ENCODE measurements at places on chromosomes 6 and 20. TPM values are rescaled to one million over a fixed set of nuclear protein-coding genes. Genes with fewer than 3 reads are reported as not detected.

GRCh38 chr20:63539092-63539430 lies 1.9 kb upstream of the PTK6 start:
- peaks cover 10% of the 10 kb centered on the region for H3K27me3 ChIP-seq
- H3K27ac ChIP-seq: no peak overlapping the region
- H3K36me3 ChIP-seq: no peaks in the 10 kb centered on the region
- no peak for DNase-seq
- H3K4me1 ChIP-seq: peaks cover 8% of the 10 kb centered on the region

DNA sequence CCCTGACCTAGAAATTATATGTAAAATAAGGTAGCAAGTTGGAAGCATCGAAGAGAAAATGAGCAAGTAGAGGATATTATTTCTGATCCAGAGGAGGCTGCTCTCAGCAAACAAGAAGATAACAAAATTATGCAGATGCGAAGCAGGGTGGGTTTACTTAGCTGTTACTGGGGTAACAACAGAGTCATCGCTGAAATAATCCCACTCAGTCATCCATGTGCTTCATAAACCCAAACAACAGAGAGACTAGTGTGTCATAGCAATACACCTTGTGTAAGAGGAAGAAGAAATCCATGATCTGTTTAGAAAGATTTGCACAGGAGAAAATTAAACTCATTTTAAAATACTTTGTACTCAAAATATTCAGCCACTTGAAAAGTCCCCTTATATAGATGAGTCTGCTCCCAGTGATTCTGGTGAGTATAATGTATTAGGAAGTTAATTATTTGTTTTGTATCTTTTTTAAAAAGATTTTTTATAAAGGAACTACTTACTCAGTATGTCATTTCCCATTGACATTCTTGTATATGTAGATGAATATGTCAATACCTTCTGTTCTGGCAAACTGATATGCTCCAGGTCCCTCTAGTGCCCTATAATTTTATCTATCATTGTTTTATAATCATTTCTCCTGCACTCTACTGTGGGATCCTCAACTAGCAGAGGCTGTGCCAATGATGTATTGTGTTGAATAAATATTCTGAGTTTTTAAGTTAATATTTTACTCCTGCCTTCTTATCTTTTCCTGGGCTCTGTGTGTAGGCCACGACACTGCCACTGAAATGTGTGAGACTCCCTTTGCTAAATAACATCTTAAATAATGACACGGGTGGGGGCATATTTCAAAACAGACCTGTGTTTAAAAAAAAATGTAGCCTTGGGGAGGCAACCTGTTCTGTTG lies 8.6 kb upstream of the HIVEP2 start:
- H3K36me3 ChIP-seq: no peaks in the 10 kb centered on the region
- H3K27ac ChIP-seq: no peak overlapping the region
- no peaks in the 10 kb centered on the region for H3K27me3 ChIP-seq
- no peak for DNase-seq
- H3K4me1 ChIP-seq: no peaks in the 10 kb centered on the region
- no peak overlapping the region for H3K4me3 ChIP-seq

DNA sequence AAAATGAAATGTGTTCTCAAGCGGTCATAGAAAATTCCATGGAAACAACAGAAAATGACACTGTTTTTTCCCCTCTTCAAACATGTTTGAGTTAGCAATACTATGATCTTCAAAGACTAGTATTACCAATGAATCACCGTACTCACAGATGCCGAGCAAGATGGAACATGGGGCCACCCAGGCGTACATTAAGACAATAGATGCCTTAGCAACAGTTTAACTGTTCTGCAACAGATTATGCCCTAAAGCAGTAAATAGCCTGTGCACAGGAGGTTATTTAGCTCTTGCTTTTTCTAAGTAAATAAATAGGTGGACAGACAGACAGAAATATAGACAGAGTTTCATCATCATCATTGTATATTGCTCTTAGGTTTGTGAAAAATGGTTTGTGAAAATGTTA lies 284.0 kb upstream of the DEFB112 start:
- no peak overlapping the region for H3K27ac ChIP-seq
- no peak overlapping the region for H3K4me3 ChIP-seq
- H3K36me3 ChIP-seq: no peaks in the 10 kb centered on the region
- DNase-seq: no peak
- H3K27me3 ChIP-seq: no peaks in the 10 kb centered on the region

GRCh38 chr20:33828326-33828844 lies 17.2 kb downstream of the CHMP4B start:
- H3K36me3 ChIP-seq: peaks cover 5% of the 10 kb centered on the region
- DNase-seq: no peak
- no peak overlapping the region for H3K4me3 ChIP-seq
- no peaks in the 10 kb centered on the region for H3K27me3 ChIP-seq
- H3K4me1 ChIP-seq: peaks cover 6% of the 10 kb centered on the region

DNA sequence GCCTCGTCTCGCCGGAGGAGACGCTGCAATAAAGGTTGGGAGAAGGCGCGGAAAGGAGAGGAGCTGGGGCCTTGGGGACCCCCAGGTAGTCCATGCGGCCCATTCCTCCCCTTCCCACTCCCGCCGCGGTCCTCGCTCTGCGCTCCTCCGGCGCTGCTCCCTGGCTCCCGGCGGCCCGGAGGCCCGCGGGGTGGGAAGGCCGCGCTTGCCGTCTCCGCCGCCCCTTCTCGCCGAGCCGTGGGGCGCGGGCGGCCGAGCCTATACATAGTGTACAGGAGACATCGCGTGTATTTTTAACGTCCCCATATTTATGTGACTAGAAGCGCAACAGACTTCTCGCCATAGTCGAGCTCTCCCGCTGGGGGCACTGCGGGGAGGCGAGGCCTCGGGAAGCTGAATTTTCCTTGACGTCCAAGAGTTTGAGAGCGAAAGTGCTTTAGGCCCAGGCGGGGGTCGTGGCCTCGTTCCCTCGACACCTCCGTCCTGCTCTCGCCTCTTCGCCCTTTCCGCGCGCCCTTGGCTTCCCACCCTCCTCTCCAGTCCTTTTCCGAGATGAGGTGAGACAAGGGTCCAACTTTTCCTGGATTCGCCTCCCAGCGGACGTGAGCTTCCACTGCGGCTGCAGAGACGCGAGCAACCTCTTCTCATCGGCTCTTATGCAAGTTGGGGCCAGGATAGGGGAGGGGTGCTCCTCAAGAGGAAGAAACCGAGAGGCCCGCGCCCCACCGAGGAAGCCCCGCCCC lies 29.0 kb downstream of the SLC12A5 start:
- H3K27me3 ChIP-seq: peaks cover 20% of the 10 kb centered on the region
- peaks cover 6% of the 10 kb centered on the region for H3K4me1 ChIP-seq
- peaks cover 22% of the 10 kb centered on the region for H3K36me3 ChIP-seq
- no peak overlapping the region for H3K27ac ChIP-seq

- no peaks in the 10 kb centered on the region for H3K27me3 ChIP-seq
- H3K27ac ChIP-seq: peak overlapping the region; percentile 86
- peaks cover 51% of the 10 kb centered on the region for H3K4me1 ChIP-seq
- H3K4me3 ChIP-seq: no peak overlapping the region
- no peaks in the 10 kb centered on the region for H3K36me3 ChIP-seq
- DNase-seq: peak; percentile 76
These were observed 9.7 kb upstream of the ATXN1 start for GRCh38 chr6:16770701-16771569.

The EPPIN gene
- total RNA-seq: not detected

The BPI gene
- total RNA-seq: not detected
